ENCODE measurements at places on chromosomes 5 and 9. TPM values are rescaled to one million over a fixed set of nuclear protein-coding genes. Genes with fewer than 3 reads are reported as not detected.

DNA sequence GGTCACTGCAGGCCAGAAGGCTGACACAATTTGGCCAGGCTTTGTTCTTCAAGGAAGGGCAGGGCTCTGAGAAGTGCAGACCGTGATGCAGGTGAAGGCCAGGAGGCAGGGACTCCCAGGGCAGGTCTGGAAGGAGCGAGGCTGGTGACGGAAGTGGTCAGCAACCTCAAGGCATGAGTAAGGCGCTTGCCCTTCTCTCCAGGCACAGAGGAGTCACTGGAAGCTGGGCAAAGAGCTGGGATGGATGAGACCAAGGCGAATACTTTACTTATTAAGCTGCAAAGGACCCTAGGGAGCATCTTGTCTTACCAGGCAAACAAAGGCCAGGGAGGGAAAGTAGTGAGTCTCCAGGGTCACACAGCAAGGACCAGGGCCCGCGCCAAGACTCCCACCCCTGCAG, 18.6 kb downstream of the IRF1 start:
- DNase-seq, result no peak

- no peak for DNase-seq
Measured at GRCh38 chr5:180142021-180142765, 66.8 kb downstream of the RASGEF1C start.

DNA sequence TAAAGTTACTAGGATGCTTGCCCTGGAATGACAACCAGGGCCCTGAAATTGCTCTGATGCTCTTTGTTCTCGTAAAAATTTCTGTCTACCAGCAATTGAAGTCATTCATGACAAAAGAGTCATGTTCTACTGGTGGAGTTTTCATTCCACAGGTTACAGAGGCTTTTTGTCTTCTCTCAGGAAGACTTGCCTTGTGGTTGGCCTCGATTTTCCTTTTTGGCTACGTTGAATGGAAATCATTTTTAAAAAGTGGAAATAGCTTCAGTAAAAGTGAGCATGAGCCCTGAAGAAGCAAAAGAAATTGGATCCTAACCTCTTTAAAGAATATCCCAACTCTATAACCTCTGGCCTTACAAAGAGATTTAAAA, 255.2 kb downstream of the AOPEP start:
- no peak for DNase-seq

ZNF474 gene
- not detected for total RNA-seq

CATSPER3 gene
- total RNA-seq, result 0.10 TPM

- DNase-seq, result no peak
Measured at GRCh38 chr5:74631081-74631953, 9.2 kb downstream of the ENC1 start.

DNA sequence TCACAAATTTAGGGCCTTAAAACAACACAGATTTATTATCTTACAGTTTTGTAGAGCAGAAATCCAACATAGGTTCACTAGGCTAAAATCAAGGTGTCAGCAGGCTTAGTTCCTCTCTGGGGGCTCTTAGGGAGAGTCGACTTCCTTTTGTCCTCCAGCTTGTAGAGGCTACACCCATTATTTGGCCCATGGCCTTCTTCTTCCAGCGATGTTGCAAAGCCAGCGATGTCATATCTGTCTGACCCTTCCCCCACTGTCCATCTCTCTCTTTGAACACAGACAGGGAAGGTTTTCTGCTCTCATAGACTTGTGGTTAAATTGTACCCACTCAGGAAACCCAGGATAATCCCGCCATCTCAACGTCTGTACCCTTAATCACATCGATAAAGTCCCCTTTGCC, 60.3 kb upstream of the SHB start:
- no peak for DNase-seq

GRCh38 chr5:113065626-113066025, 89.0 kb downstream of the DCP2 start:
- DNase-seq, result no peak

TAL2 gene
- total RNA-seq, result not detected

- DNase-seq, result no peak
Measured at GRCh38 chr9:90523958-90524357, 118.7 kb downstream of the DIRAS2 start.

PCDH12 gene
- total RNA-seq, result 0.07 TPM

- DNase-seq, result no peak
Measured at GRCh38 chr9:129676975-129677374, 11.5 kb downstream of the PRRX2 start.

DNA sequence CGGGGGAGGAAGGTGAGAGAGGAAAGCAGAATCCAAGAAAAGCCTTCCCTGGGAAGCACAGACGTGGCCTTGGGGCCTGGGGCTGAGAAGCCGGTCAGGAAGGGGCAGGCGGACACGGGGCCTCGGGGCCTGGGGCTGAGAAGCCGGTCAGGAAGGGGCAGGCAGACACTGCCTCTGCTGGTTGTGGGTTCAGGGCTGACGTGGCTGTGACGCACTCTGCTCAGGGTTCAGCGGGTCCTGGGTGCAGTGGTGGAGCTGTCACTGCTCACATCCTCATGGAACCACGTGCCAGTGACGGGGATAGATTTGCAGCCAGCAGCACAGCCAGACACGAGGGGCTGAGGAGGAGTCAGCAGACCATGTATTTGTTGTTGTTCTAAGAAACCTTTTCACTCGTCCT, 12.8 kb downstream of the PAEP start:
- DNase-seq, result no peak

GRCh38 chr5:15159606-15160005, 288.0 kb upstream of the ANKH start:
- DNase-seq, result no peak

- DNase-seq, result no peak
Measured at GRCh38 chr9:134317790-134318414, 8.4 kb upstream of the RXRA start.
